ENCODE measurements at places on chromosomes 2 and 18.

GRCh38 chr18:41075212-41075611 lies 879.8 kb upstream of the PIK3C3 start:
- DNase-seq: no peak

GRCh38 chr18:13688191-13689136 lies 37.9 kb downstream of the FAM210A start:
- no peak for DNase-seq

GRCh38 chr2:60482222-60482621 lies 71.2 kb downstream of the BCL11A start:
- no peak for DNase-seq

DNA sequence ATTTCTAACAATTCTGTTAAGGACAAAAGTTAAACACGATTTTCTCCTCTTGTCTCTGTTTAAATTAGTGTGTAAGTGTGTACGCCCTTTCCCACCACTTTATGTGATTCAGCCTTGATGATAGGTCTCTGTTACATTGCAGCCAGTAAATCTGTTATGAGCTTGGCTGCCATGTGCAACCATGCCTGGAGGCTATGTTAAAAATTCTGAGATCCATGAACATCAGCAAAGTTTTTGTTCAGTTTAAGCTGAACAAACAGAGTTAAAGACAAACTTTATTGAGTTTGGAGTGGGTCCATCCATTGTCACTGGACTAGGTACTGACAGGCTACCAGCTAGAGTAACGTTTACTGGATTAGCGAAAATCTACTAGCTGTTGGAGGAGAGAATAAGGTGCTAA lies 110.4 kb downstream of the NCKAP5 start:
- DNase-seq: no peak

- no peak for DNase-seq
Measured at GRCh38 chr2:122315306-122315705, 559.9 kb downstream of the TSN start.

- DNase-seq: no peak
Measured at GRCh38 chr18:55794288-55795052, 206.5 kb upstream of the TCF4 start.

DNA sequence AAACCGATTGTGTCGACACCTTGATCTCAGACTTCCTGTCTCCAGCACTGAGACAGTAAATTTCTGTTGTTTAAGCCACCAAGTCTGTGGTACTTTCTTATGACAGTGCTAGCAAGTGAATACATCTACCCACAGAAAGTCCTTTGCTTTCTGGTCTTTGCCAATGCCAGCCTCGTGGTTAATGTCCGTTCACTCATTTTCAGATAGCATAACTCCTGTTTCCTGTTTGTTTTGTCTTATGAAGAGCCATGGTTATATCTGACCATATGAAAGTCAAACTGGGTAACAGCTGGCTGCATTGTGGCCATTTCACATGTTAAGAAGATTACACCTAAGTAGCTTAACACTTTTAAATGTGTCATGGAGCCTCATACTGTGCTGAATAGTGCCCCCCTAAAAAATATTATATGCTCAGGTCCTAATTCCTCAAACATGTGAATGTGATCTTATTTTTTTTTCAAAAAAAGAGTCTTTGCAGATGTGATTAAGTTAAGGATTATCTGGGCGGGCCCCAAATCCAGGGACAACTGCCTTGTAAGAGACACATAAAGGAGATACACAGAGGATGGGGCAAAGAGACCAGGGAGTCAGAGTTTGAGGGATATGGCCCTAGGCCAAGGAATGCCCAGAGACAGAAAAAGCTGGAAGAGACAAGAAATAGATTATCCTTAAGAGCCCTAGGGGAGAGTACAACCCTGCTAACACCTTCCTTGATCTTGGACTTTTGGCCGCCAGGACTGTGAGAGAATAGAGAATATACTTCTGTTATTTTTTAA lies 118.0 kb downstream of the KCNE4 start:
- peak; percentile 61 for DNase-seq

DNA sequence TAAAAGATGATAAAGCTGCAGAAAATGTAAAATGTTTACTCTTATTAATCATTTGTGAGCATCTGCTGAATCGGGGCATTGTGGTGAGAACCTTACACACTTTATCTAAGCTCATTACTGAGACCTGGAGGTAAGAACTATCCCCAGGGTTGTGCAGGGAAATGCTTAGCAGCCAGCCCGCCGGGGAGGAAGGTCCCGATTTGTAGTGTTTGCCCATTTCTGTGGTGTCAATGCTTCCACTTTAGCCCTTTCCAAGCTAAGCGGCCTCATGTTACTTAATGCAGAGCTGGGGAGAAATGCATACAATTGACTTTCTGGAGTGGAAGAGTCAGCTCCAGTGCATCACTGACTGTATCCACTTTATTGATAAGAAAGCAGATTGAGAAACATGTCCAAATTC lies 20.8 kb upstream of the KCNK3 start:
- DNase-seq: no peak

DNA sequence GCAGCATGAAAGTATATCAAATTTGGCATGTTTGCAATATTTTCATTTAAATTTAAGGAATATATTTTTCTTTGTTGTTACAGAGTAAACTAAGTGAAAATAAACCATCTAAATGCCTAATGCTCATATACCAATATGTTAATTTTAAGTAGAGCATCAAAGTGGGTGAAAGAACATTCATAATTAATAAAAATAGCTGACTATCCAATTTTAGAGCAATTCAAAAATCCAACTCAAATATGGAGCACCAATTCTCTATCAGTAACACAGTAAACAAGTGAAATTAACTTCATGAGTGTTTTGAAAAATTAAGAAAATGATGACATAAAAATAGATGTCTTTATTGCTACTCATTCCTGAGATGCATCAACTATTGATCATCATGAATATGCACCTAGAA lies 893.0 kb downstream of the DSC3 start:
- DNase-seq: no peak

DNA sequence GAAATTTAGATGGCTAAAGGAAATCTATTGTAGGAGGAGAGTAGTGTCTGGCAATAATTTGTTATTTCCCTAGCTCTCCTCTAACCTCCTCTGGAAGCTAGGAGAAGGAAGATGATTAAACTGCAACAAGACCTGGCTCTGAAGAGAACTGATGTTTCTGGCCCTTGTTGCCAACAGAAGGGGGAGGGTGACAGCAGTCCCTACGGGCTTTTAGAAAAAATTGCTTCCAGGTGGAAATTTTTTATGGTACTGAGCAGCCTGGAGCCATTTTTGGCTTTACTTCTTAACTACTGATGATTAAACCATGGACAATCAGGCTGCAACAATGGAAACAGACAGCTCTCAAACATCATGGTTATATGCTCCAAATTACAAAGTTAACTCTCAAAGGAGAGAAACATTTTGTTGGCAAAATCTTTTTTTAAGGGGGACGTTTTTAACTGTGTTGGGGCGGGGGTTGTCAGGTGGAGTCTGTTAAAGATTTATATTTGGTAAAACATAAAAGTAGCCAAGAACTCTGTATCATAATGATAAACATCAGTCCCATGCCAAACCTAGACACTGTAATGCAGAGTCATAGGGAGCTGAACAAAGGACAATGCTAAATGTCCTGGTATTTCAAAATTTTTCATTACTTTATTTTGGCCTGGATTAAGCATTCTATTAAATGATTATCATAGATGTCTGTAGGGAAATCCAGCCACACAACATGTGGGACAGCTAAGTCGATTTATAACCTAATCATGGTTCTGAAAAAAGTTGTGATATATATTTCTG lies 70.0 kb downstream of the EXOC6B start:
- DNase-seq: no peak

GRCh38 chr2:222303045-222303827 lies 4.4 kb upstream of the PAX3 start:
- no peak for DNase-seq

DNA sequence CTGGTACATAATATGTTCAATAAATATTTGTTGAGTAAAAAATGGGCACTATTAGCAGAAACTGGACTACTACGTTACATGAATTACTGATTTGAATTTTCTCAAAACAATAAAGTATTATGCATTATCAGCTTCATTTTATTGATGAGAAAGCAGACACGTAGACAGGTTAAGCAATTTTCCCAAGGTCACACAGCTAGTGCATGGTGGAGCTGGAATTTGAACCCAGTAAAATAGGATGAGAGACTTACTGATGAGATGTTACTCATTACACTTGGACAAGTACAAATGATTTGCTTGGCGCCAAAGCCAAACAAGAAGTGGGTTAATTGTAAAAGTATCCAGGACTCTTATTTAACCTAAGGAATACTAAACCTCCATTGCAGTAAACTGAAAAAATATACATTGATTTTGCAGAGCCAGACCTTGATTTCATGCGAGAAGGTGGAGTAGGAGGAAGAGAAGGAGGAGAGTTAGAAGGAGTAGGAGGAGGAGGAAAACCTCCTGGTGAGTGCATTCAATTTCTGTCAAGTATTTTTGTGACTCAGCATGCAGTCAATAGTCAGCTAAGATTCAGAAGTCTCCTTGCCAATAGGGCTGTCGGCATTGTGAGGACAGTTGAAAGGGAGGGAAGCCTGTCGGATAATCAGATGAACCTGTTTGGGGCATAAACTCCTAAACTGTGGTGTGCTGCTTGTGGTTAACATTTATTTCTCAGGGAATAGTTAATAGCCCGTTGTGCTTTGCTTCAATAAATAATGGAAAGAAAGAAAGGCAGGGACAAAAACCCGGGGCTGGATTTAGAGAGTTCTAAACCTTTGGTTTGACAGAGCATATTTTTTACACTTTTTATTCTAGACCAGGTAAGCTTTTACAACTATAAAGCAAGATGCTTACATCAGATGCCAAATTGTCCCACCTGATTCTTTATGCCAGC lies 77.0 kb upstream of the TACR1 start:
- no peak for DNase-seq
